Osteoblast (primary cell): ENCODE measurements at places on chromosomes 13 and 19. TPM values are rescaled to one million over a fixed set of nuclear protein-coding genes. Genes with fewer than 3 reads are reported as not detected.

CEACAM21 gene
- total RNA-seq, result not detected in 2 replicates

- peak; percentile 47 for DNase-seq
These were observed 11.7 kb upstream of the EBI3 start for GRCh38 chr19:4217429-4218264.

DNA sequence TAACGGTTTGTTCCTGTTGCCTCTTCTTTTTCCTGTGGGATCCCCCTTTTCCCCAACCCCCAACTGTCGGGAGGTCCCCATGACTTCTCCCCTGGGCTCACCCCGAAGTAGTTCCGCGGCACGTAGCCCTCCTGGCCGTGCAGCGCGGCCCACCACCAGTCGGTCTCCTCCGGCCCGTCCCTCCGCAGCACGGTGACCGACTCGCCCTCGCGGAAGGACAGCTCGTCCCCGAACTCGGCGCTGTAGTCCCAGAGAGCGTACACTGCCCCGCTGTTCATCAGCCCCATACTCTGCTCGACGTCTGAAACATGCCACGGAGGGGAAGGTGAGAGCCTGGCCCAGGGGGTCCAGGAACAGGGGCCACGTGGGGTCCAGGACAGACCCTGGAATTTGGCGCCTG, 12.1 kb upstream of the ERCC2 start:
- DNase-seq, result peak; percentile 29

DNA sequence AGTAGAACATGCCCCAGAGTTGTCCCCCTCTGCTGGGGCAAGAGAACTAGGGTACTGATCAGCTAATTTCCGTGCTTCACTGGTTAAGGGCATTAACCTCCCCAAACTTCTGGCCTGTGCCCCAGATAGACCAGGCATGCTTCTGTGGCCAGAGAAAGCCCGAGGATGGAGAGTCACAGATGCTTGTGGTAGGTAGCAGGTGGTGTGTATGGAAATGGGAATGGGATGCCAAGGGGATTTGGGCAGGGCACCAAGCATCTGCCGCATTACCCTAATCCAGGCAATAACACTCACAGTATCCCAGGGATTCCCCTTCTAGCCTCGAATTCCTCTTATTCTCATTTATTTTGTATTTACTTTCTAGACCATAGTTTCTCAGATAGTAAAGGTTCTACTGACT, 124.8 kb upstream of the KLF12 start:
- no peak for DNase-seq

- DNase-seq, result no peak
These were observed 9.8 kb downstream of the CHST8 start for GRCh38 chr19:33631609-33631973.
